Left ventricle myocardium inferior (tissue), 1 donor: ENCODE measurements at places on chromosomes 4 and X.

DNA sequence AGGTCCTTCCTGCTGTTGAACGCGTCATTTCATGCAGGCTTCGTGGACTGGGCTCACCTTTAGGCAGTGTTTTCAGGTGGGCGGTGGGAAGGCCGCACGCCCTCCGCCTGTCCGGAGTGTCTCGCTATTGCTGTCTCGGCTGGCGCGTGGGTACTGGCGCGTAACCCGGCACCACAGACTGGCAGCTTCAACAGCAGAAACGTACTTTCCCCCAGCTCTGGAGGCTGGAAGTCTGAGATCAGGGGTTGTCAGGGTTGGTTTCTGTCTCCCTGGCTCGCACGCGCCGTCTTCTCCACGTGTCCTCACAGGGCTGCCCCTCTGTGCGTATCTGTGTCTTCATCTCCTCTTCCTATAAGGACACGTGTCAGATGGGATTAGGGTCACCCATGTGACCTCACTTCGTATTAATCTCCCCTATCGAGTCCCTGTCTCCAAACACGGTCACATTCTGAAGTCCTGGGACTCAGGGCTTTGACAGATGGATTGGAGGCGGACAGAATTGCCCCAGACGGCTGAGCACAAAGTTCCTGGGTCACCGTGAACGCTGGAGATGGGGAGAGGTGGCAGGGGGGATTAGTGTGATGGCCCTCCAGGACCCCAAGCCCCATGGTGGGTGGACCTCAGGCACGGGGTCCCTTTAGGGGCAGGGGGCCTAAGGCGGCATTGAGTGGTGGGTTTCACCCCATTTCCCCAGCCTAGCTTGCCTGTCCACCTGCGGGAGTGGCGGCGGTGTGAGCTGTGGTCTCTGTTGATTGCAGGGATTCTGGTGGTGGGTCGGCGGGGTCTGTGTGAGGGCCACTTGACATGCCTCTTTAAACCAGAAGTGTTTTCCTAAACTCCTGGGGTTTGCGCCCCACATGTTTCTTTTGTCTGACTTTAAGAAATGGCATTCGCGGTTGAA is 83.4 kb upstream of the LRPAP1 start:
- no peak for DNase-seq

DNA sequence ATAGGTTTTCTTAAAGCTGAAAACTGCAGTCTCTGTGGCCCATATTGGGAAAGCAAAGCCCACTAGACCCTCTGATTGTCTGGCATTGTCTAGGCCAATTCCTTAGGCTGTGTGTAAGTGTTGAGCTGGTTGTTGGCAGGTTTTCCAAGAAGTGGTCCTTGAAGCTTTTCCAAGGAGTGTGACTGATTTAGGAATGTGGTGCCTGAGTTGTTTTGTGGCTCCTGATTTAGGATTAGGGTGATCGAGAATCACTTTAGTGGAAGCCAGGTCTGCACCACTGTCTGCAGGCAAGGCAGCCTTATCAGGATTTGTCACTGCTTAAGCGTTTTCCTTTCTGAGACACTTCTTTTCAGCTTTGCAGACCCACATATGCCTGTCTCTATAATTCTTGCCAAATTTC is 339.0 kb upstream of the DDX53 start:
- no peak for DNase-seq

GRCh38 chrX:153731117-153731844 is 6.6 kb downstream of the ABCD1 start:
- no peak for DNase-seq

DNA sequence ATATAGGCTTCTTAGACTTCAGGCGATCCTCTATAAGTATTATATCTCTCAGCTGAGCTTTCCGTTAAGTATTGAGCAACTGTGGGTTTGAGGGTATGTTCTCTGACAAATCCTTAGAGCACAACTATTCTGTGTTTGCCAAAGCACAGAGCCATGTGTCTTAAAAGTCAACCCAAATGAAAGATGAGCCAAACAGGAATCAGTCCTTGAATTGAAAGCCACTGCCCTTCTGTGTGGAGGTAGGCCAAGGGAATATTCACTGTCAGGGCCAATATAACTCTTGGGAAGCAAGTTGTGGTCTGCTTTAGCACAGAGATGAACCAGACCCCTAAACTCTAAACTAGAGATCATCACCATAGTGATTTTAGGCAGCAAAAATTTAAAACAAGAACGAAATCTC is 164.0 kb downstream of the STAG2 start:
- no peak for DNase-seq

GRCh38 chrX:130228871-130229270 is 39.8 kb downstream of the ZNF280C start:
- no peak for DNase-seq

GRCh38 chrX:100296183-100296753 is 113.8 kb downstream of the PCDH19 start:
- DNase-seq = no peak

DNA sequence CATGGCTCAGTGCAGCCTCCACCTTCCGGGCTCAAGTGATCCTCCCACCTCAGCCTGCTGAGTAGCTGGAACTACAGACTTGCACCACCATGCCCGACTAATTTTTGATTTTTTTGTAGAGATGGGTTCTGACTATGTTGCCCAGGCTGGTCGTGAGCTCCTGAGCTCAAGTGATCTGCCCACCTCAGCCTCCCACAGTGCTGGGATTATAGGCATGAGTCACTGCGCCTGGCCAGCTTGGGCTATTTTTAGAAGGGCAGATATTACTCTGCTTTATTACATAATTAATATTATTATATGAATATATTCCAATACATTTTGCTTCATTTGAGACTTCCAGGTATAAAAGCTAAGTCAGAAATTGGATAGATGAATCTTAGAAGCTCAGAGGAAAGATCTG is 143.7 kb upstream of the ANK2 start:
- no peak for DNase-seq

GRCh38 chrX:154358011-154358410 is 16.4 kb downstream of the FLNA start:
- no peak for DNase-seq

GRCh38 chr4:41586675-41587225 is 48.8 kb downstream of the LIMCH1 start:
- DNase-seq = no peak

GRCh38 chr4:140346136-140346535 is 27.3 kb upstream of the SCOC start:
- no peak for DNase-seq

- DNase-seq = no peak
These were observed 40.3 kb downstream of the DMD start for GRCh38 chrX:33171041-33171440.

- no peak for DNase-seq
These were observed 168.6 kb downstream of the PTTG2 start for GRCh38 chr4:38128478-38129459.

DNA sequence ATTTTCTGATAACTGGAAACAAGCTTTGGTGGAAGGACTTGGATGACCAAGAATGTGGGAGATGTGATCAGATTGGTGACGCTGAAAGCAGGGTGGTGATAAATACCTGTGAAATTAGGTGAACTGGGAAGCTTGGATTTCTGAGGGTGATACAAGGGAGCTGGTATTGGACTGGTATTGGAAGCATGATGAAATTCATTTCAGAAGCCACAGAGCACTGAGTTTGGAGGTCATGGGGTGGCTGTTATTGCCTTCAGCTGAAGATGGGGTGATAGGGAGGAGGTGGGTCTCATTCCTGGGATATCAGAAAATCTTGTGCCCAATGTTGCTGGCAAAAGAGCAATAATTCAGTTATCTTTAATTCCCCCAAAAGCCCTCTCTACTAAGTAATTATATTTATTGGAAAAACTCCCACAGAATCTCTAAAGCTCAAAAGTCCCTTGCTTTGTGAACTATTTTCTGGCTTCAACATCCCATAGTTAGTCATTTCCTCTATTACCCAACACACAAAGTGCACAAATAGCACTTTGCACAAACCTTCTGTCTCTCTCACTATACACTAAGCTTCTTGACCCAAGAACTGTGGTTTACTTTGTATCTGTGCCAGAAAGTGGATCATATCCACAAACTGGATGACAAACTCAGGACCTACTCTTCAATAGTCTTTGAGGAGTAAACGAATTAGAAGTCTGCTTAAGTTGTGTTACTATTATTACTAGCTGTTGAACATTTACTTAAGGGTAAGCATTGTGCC is 23.1 kb upstream of the CAMK2D start:
- DNase-seq = no peak

GRCh38 chr4:101284546-101284945 is 62.8 kb downstream of the PPP3CA start:
- no peak for DNase-seq

- peak; percentile 77 for DNase-seq
These were observed at the start of gene CCSER1 for GRCh38 chr4:90127223-90127705. Gene CCSER1, plus strand, starts transcription at chr4:90127394.
